Fibroblast of skin of right biceps (primary cell): ENCODE measurements at places on chromosomes 3 and 15.

GRCh38 chr3:78712941-78713340 lies 1054.9 kb downstream of the ROBO1 start:
- DNase-seq, result no peak

DNA sequence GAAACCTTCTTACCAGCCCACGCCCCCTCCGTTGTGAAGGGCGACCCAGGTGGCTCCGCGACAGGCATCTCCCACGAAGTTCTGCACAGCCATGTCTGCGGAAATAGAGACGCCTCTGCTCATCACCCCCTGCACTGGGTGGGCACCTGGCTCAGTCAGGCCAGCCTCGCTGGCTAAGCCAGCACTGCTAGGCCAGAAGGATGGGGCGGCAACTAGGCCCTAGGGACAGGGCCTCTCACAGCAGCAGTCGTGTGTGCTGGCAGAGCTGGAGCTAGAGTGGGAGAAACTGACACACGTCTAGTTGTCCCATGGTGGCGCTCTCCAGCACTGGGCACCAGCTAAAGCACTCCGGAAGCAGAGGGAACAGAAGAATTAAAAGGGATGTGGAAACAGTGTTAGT lies 12.5 kb upstream of the ZXDC start:
- no peak for DNase-seq

DNA sequence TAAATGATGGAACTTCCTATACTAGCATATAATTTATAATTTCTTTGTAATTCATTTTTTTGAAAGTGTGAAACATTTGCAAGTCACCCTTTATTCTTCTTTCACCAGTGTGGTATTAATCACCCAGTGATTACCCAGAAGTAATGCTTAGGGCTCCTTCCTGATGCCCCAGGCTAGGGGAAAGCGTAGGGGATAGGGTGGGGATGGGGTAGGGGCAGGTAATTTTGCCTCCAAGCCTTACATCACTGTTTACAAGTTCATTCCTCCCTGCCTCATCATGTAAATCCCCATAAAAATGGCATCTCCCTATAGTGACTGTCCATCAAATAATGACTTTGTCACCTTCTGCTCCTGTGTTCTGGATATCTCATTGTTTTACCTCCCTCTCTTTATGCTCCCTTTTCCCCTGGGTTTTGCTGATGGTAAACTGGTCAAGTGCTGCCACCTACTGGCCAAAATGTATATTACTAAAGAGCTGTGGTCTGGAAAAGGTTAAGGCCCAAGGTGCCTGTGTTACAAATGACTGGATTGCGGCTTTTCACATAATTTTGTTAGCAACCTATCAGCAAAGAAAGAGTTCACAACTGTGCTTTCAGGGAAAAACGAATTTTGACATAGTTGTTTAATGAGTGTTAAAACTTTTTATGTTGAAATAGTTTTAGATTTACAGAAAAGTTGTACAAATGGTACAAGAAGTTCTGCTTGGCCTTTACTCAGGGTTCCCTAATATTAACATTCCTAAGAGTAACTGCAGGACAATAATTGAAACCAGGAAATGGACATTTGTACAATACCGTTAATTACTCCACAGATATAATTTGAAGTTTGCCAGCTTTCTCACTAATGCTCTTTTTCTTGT lies 54.7 kb downstream of the ONECUT1 start:
- DNase-seq, result peak; percentile 69

DNA sequence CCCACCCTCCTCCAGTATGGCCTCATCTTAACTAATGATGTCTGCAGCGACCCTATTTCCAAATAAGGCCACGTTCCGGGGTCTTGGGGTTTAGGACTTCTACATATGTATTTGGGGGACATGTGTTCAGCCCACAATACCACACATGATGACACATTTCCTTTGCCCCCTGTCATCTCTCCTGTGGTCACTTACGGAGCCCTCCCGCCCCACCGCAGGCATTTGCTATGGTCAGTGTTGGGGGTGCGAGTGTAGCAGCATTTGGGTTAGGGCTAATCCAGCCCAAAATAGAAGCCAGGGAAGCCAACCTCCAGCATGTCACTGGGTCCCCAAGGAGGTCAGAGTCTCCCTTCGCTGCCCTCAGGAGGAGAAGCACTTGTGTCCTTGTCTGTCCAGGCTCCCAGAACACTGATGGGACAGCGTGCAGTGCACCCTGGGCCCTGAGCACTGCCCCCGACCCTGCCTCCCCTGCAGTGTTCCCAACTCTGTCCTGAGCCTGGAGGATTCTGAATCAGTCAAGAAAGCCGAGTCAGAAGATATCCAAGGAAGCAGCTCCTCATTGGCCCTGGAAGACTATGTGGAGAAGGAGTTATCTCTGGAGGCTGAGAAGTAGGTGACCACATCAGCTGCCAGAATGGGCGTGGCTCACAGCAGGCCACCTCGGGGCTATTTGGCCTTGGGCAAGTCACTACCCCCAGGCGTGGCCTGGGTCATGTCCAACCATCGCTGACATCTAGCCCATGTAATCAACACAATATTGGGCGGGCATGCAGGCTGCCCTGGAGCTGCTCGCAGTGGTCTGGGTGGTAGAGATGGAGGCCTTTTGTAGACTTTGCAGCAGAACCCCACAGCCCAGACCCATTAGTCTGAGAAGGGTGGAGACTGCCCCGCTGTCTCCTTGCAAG lies 46.9 kb upstream of the FGD5 start:
- no peak for DNase-seq

- DNase-seq, result peak; percentile 34
Measured at GRCh38 chr3:9088441-9089353, 125.4 kb upstream of the RAD18 start.
